ENCODE measurements at places on chromosomes 12 and 14.

GRCh38 chr14:87076146-87076545, 916.8 kb downstream of the GALC start:
- no peak overlapping the region for H3K27ac ChIP-seq
- H3K36me3 ChIP-seq: no peaks in the 10 kb centered on the region
- no peaks in the 10 kb centered on the region for H3K4me1 ChIP-seq
- no peak for DNase-seq

GRCh38 chr12:2804393-2805142, 7.9 kb upstream of the ITFG2 start:
- H3K4me1 ChIP-seq: no peaks in the 10 kb centered on the region
- no peak overlapping the region for H3K27ac ChIP-seq
- no peaks in the 10 kb centered on the region for H3K27me3 ChIP-seq
- H3K4me3 ChIP-seq: no peak overlapping the region

DNA sequence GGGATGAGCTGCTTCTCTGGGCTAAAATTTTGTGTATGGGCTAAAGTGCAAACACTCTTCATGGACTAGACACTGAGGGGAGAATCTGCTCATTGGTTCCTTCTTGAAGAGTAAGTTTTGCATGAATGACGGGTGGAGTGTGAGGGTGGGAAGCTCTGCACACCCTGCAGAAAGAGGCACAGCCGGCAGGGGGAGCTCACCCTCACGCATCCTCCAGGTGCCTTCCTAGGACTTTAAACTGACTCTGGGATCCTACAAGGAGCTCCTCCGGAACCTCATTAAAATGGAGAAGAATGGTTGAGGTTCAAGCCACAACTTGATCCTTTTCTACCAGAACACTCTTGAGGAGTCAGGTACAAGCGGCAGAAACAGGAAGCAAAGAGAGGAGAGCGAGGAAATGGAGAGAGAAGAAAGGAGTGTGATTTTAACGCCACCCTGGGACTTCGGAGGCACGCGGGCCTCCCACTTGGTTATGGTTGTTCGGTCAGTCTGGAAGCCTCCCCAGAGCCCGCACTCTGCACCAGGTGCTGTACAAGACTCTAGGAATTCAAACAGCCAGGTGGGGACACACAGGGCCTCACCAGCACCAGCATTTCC, 87.5 kb downstream of the SETD3 start:
- DNase-seq: peak; percentile 55
- H3K27ac ChIP-seq: no peak overlapping the region
- no peaks in the 10 kb centered on the region for H3K27me3 ChIP-seq
- peaks cover 9% of the 10 kb centered on the region for H3K36me3 ChIP-seq
- H3K4me1 ChIP-seq: peaks cover 4% of the 10 kb centered on the region
- no peak overlapping the region for H3K4me3 ChIP-seq

GRCh38 chr14:49641697-49642129, 6.7 kb upstream of the DNAAF2 start:
- no peaks in the 10 kb centered on the region for H3K27me3 ChIP-seq
- peak overlapping the region; percentile 18 for H3K4me3 ChIP-seq

DNA sequence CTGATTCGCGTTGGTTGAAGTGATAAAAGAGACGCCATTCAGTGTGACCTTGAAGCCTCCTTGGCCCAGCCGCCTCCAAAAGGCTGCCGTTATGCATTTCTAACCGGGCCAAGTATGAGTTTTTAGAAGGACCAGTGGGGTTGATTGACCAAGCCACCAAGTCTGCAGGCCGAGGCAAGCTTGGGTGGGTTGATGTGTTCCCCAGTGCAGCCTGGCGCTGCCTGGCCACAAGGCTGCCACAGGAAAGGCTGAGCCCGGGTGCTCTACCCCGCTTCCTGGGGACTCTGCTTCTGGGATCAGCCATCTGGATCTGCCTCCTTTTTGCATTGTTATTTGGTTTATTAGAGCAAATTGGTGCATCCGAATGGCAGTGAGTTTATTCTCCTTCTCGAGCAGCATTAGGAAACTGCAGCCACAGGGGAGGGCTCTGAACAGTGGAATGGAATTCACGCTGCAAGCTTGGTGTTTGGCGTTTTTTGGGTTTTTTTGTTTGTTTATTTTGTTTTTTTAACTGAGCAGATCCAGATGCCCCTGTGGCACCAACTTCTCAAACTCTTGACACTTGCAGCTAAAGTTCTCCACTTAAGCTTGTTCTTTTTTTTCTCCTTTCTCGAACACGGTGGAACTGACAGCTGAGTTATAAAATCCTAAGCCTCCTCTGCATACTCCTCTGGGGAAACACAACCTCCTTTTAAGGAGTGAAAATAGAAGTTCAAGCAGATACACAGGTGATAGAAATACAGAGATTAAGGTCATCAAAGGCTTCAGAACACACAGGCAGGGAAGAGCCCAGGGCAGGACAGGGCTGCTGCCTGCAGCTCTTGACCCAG, 145.4 kb upstream of the FKBP4 start:
- no peaks in the 10 kb centered on the region for H3K4me1 ChIP-seq
- H3K27me3 ChIP-seq: no peaks in the 10 kb centered on the region
- no peaks in the 10 kb centered on the region for H3K36me3 ChIP-seq
- no peak overlapping the region for H3K4me3 ChIP-seq
- no peak for DNase-seq
